ENCODE measurements at places on chromosomes 13 and 19. TPM values are rescaled to one million over a fixed set of nuclear protein-coding genes. Genes with fewer than 3 reads are reported as not detected.
A peak's percentile ranks its signal among the peaks of the same experiment; 100 is the strongest.

- DNase-seq, result no peak
These were observed 10.7 kb downstream of the MZT1 start for GRCh38 chr13:72716776-72717175.

DNA sequence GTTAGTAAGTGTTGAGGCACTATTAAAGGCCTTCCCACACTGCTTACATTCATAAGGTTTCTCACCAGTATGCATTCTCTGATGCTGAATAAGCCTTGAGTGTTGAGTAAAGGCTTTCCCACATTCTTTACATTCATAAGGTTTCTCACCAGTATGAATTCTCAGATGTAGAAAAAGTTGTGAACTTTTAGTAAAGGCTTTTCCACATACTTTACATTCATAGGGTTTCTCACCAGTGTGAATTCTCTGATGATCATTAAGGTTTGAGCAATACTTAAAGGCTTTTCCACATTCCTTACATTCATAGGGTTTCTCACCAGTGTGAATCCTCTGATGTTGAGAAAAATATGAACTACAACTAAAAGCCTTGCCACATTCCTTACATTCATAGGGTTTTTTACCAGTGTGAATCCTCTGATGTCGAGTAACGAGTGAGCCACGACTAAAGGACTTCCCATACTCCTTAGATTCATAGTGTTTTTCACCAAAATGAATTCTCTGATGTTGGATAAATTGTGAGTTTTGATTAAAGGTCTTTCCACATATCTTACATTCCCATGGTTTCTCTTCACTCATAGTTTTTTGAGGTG is 24.2 kb downstream of the ZNF829 start:
- no peak for DNase-seq

GRCh38 chr19:13207846-13208671 is 57.8 kb downstream of the IER2 start:
- DNase-seq, result peak; percentile 87

GRCh38 chr13:107473253-107473652 is 742.1 kb downstream of the LIG4 start:
- DNase-seq, result no peak

- no peak for DNase-seq
These were observed 82.0 kb downstream of the MYO16 start for GRCh38 chr13:108711386-108711785.

DNA sequence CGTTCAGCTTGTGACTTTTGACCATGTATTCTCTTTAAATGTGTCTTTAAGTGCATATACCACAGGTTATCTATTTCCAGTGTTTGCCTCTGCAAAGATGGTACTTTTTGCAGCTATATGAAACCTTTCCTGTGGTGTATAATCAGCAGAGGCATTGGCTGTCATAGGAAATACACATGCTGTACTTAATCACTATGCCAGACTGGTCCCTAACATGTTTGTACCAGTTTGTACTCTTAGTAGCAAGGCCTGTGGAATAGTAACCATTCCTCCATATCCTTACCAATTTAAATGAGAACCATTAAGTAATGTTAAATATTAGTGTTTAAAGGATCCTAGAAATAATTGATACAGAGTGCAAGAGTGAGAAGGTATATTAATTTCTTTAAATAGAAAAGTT is 69.8 kb downstream of the CDK8 start:
- no peak for DNase-seq

DNA sequence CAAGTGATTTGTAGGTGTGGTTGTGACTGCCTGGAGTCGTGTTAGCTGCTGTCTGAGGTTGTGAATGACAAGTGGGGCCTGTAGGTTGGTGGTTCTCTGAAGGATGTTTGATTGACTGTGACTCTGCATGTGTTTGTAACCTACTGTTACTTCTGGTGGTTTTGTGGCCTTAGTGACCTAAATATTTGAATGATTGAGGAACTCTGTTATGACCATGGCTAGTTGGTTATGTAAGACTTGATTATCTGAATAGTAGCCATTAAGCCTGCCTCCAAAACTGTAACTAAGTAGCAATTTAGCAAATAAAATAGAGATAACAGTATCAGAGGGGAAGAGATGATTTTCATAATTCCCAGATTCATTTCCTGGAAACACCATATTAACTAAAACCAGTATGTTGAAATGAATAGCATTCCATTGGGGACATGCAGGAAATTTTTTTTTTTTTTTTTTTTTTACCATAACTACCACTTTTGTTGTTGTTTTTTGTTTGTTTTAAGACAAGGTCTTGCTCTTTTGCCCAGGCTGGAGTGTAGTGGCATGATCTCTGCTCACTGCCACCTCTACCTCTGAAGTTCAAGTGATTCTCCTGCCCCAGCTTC is 865 bp downstream of the ZNF382 start:
- DNase-seq, result no peak

DNA sequence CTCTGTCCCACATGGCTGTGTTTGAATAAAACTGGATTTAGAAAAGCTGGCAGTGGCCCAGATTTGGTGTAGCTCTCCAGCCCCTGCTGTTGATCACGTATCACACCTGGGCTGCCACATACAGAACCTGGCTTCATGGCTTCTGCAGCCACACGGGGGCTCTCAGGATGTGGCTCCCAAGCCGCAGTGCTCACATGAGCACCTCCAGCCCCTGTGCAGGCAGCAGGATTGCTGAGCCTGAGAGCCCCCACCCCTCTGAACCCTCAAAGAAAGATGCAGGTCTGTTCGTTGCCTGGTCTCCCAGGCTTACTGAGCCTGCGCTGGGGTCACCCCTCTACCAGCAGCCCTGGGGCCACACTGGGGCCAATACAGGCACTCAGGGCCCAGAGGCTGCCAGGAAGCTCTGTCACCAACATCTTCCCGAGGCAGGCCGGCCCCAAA is 2.7 kb downstream of the PLEKHF1 start:
- no peak for DNase-seq

- no peak for DNase-seq
These were observed 17.6 kb upstream of the DHRS12 start for GRCh38 chr13:51821606-51822005.

DNA sequence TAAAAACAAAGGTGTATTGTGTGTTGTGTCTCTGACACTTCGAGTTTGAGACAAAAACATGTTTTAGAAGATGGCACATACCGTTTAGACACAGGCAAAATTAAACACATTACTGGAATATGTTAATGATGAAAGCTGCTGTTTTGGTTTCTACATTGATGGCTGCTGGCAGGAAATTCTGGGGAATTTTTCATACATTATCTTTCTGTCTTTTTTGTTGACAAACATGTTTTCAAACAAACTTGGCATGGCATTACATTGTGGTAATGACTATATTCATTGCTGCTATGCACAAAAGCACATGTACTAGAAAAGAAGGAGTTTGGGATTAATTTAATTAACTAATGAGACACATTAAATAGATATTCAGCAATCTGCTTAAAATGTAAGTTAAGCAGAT is 1187.6 kb downstream of the OLFM4 start:
- no peak for DNase-seq

GRCh38 chr13:110464556-110465333 is 96.8 kb downstream of the RAB20 start:
- no peak for DNase-seq

DNA sequence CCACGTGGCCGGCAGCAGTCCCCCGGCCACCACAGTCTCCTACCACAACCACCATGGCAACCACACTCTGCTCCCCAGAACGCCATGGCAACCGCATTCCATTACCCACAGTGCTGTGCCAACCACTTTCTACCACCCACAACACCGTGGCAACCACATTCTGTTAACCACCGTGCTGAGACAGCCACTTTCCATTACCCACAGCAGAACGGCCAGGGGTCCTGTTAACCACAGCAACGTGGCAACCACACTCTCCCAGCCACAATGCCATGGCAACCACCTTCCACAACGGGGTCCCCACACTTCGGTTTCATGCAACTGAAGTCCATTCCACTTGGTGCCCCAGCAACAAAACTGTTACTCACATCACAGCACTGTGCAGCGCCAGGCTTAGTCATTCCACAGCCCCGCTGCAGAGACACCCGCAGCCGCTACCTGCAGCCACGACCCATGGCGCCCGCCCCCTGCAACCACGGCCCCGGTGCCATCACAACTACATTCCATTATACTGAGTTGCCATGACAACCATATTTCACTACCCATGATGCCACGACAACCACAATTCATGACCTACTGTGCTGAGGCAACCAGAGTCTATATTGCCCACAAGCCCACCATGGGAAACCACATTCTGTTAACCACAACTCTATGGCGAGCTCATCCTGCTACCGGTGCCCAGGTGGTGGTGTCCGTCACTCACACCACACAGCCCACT is 10.0 kb downstream of the DPF1 start:
- DNase-seq, result no peak

- DNase-seq, result no peak
These were observed 46.9 kb downstream of the ABCC4 start for GRCh38 chr13:95254339-95254738.

GRCh38 chr13:36872621-36873020 is 47.4 kb downstream of the SMAD9 start:
- DNase-seq, result no peak

- peak; percentile 67 for DNase-seq
These were observed 62.6 kb downstream of the MLLT1 start for GRCh38 chr19:6216996-6217751.

DNA sequence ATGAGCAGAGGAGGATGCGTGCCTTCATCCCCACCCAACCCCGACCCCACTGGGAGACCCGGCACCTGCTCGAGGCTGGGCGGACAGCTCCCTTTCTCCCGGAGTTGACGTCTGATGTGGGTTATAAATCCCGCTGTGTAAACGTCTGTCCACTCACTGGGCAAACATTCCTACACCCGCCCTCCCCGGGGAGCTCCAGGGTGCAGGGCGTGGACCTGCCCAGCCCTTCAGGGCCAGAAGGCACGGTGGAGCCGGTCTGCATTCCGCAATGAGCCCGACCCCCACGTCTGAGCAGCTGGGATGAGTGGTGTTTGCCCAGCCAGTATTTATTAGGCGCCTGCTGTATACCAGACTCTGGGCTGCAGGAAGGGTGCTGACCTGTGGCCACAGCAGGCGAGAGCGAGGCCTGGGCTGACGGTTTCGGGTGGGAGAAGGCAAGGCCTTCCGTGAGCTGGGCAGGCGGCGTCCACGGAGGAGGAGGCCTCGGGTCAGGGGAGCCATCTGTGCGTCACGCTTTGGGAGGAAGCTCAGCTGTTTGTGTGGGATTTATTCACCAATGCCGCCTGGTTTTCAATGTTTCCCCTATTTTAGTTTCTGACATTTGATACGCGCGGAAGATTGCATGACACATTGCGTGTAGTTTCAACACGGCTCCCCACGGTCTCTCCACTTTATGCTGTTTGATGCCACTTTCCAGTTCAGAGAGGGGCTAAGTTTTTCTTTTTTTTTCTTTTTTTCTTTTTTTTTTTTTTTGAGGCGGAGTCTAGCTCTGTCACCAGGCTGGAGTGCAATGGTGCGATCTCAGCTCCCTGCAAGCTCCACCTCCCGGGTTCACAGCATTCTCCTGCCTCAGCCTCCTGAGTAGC is 2.0 kb downstream of the MISP start:
- DNase-seq, result peak; percentile 51

GRCh38 chr13:59024434-59024833 is 1139.3 kb downstream of the DIAPH3 start:
- no peak for DNase-seq

GRCh38 chr13:46596466-46596865 is 43.5 kb downstream of the LRCH1 start:
- no peak for DNase-seq

GRCh38 chr13:33334831-33335230 is 49.3 kb upstream of the STARD13 start:
- no peak for DNase-seq

- DNase-seq, result no peak
These were observed 48.1 kb upstream of the SHKBP1 start for GRCh38 chr19:40528533-40529092.

GRCh38 chr19:5115771-5116202 is 146.9 kb downstream of the KDM4B start:
- DNase-seq, result no peak

- DNase-seq, result no peak
These were observed 14.1 kb upstream of the AMER2 start for GRCh38 chr13:25186187-25186586.

DNA sequence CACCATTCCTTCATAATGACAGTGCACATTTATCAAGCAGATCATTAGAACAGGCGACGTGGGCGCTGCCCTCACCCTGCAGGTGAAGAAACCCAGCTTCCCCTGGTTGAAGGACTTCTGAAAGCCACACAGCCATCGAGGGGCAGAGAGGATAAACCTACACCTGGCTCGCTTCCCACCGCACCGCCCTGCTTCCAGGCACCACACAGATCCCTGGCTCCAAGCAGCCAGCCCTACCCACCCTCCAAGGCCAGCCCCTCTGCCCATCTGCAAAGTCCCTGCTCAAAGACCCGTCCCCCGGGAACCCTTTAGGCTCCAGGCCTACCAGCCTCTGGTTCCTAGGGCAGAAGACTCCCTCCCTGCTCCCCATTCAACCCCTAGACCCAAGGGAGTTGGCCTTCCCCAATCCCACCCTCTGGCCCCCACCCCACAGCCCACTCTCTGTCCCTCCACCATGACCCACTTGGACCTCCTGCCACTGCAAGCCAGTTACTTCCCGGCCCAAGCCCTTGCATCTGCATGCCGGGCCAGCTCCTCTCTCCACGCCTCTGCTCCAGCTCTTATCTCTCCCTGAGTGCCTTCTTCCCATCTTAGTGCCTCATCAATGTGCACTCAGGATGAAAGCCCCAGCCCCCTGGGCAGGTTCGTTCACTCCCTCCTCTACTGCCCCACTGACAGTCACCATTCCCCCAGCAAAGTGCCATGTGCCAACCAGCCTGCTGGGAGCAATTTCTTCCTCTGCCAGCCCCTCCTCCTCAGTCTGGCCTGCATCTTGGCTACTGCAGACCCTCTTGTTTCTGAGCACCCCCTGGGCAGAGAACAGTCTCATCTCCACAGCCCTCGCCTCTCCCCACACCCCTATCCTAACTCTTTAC is 28.0 kb downstream of the PEPD start:
- DNase-seq, result no peak

The BRME1 gene
- 3.4 TPM for polyA plus RNA-seq

The KLK3 gene
- not detected for polyA plus RNA-seq

The KPTN gene
- 9.1 TPM for polyA plus RNA-seq

The CELF5 gene
- 0.04 TPM for polyA plus RNA-seq

The MARK4 gene
- polyA plus RNA-seq, result 44.5 TPM

The FGF9 gene
- 18.7 TPM for polyA plus RNA-seq

The ENOX1 gene
- polyA plus RNA-seq, result 12.3 TPM

The SPTBN4 gene
- polyA plus RNA-seq, result not detected

The TEX29 gene
- polyA plus RNA-seq, result 0.43 TPM

The CADM4 gene
- 11.3 TPM for polyA plus RNA-seq

The TNFRSF19 gene
- 20.0 TPM for polyA plus RNA-seq

The ARID3A gene
- polyA plus RNA-seq, result 14.8 TPM

All from muscle of arm (tissue), 14 donors.